ENCODE measurements at places on chromosomes 4 and X.

DNA sequence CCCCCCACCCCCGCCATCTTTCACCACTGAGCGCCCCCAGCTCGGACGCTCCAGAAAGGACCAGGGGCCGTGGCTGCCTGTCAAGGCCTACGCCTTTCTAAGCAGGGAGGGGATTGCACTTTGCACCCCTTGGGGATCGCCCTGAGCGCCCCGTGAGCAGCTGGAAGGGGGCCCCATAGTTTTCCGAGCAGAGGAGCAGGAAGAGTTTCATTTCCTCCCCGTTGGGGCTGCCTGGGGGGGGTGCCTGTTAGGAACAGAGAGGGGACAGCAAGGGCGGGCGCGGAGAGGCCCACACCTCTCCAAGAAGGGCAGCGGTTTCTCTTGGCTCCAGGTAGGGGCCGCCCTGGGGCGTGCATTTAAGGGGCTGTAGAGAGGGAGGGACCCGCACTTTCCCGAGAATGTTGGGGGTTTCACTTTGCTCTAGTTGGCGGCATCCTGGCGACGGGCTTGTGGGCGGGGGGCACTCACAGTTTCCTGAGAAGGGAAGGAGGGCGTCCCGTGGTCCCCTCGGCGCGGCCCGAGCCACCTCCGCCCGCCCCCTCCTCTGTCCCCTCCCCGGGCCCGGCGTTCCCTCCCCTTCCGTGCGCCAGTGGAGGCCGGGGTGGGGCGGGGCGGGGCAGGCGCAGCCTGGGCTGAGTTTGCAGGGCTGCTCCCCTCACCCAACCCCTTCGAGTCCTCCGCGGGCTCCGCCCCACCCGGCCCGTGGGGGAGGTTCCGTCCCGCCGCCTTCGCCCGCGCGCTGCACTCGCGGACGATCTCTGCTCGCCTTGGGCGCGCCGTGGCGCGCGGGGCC is 82.3 kb upstream of the CD99 start:
- DNase-seq = peak; percentile 96

DNA sequence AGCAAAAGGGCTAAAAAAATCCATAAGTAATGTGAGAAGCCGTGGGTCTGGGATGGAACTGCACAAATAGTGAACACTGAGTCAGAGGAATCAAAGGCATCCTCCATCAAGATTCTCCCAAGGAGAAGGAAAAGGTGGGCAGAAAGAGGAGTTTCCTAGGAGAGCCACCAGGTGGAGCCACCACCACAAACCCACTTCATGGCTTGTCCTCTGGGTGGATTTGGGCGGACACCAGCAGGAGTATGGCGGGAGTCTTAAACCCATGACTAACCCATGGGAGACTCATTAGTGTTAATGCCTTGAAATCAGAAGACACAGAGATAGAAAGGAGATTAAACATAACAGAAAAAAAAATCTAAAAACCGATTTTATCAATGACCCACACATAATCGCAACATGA is 147.7 kb downstream of the SH3KBP1 start:
- peak; percentile 74 for DNase-seq

- DNase-seq = peak; percentile 3
Measured at GRCh38 chr4:31343061-31343460, 622.9 kb downstream of the PCDH7 start.

DNA sequence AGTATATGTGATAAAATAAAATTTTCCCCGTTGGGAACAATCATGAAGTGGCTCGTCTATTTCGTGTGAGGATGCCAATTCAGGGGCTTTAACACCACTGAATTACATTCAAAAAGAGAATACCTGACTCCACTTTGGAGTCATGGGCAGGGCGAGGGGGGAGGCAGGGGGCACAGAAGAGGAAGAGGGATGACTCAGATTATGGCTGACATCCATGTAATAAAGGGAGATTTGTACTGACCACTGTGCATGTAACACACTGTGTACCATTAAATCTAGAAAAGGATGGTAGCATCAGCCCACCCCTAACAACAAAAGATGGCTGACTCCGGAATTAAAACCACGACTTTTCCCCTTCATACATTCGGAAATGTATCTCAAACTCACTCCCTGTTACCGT is 1.3 kb downstream of the SLC9A7 start:
- peak; percentile 20 for DNase-seq

DNA sequence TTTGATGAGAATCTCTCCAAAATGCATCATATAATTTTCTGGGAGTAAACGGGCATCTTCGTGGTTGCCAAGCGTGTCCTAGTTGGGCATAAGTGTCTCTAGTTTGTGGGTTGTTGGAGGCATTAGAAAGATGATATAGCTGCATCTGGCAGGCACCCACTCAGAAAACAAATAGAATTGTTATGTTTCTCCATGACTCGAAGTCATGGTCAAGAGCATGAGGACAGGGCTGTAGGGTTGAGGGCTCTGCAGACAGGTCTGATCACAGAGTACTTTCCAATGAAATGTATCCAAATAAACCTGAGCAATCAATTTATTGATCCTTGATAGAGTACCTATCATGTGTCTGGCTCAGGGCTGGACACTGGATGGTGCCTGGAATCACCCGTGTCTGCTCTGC is 82.7 kb downstream of the SORCS2 start:
- no peak for DNase-seq

DNA sequence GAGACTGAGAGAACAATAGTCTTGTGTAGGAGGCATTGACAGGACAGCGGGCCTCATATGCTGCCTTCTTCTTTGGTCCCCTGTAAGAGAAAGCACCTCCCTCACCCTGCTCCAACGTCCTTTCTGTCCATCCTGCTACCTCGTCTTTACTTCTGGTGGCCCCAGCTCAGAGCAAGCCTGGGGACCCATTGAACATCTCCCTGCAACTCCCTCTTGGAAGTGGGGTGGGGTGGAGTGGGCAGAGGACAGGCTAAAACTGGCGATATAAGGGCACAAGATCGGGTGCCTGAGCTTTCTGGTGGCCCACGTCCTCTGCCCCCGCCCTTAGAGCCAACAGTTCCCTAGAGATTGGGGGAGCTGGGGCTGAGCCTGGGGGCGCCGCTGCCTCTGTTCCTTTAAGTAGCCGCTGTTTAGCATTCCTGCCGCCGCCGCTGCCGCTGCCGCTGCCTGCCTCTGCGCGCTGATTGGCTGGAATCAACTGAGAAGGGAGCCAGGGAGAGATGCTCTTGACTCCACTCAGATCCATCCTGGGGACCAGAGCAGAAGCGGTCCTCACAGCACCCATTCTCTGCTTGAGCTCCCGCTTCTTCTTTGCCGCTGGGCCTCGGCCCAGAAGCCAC is at the start of gene DLG3:
Gene DLG3, plus strand, starts transcription at position 510 of the 620 bp plus-strand sequence. CDS start 367 bp downstream, outside the sequence.
- peak; percentile 18 for DNase-seq

DNA sequence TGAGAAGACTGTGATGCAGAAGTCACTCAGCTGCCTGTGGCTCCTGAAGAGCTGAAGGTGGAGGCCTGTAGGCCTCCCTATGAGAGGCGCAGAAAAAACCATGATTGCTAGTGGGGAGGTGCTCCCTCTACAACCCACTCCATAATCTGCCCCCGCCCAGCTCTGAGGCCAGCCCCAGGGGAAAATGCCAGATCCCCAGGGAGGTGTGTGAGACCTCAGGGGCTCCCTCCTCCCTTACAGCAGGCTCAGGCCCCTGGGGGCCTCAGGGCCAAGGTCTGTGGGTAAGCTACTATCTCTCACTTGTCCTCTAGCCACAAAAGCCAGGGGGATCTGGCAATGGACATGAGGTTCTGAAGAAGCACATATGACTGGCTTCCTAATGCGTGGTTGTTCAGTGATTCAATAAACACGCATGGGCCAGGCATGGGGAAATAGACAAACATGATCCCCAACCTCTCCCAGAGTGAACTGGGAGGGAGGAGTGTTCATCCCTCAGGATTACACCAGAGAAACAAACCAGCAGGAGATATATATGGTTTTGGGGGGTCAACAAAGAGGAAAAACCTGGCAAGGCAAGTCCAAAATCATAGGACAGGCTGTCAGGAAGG is 51.0 kb upstream of the MTM1 start:
- no peak for DNase-seq

GRCh38 chr4:77002321-77003107 is 53.0 kb downstream of the SEPTIN11 start:
- no peak for DNase-seq

- no peak for DNase-seq
Measured at GRCh38 chr4:10734697-10735096, 50.1 kb upstream of the CLNK start.

DNA sequence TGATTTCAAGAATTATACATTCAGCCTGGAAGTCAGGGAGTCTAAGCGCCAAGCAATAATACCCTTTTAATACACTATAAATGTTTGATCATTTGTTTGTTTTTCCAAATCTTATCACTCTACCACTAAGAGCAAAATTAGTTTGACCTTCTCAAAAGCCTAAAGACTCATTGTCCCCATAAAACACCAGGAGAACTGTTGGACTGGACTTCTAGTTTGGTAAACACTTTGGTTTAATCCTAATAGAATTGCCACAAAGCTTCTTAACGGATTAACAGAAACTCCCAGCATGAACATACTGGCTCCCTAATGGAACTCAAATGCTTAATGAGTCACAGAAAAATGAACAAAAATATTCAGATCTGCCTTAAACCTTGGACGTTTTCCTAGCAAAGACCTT is 34.9 kb downstream of the SYTL5 start:
- no peak for DNase-seq

DNA sequence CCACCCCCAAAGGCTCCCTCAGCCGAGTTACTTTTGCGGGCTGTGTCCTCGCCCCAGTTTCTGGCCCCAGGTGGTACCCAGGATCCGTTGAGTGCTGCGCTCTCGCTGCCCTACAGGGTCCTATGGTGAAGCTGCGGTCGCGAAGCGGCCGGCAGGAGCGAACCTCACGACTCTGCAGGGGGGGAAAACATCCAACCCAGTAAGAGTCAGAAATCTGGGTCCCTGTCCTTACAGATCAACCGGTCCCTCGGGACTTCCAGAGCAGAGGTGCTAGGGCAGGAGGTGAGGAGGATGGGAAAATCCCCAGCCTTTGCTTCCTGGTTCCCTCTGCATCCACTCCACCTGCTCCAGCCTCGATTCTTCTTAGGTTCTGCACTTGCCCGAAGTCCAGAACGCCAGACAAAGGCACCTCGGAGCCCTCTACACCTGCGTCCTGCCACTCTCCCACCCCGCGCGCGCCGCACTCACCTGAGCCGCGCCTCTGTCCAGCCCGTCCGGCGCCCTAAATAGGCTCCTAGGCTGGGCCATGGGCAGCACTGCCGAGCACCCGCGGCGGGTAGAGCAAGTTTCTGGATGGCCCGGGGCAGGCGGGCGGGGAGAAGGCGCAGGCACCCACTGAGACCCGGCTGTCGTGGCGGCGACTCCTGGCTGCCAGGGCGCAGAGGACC is at the start of gene HS3ST1:
Gene HS3ST1, minus strand, starts transcription at position 664 of the 668 bp plus-strand sequence. CDS start 28,889 bp downstream, outside the sequence.
- no peak for DNase-seq

- DNase-seq = peak; percentile 33
Measured at GRCh38 chrX:71228063-71228642, 5.1 kb downstream of the GJB1 start.

DNA sequence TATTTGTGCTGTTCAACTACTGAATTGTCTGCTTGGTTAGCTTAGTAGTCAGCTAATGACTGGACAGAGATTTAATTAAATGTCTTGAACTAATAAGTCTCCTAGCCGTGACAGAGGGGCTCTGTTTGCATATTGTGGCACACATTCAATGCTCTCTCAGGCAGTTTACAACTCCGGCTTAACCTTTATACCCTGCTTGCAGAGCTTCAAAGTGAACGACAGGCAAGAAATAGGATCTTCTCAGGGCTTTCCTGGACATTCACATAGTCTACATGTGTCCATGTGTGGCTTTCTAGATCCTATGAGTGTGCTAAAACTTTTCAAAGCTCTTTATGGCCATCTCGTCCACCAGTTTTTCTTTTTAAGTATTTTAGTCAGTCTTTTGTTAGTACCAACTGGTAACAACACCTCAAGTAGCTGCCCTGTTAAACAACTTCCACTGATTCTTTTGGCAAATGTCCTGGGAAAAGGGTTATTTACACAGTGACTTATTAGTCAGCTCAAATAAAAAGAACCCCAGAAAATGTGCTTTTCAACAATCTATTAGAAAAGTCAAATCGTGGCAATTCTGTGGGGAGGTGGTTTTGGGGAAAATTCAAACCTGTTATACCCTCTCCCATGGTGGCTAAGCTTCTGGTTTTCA is 28.6 kb downstream of the OR13H1 start:
- no peak for DNase-seq

- DNase-seq = peak; percentile 5
Measured at GRCh38 chrX:108036298-108036973, 8.4 kb upstream of the VSIG1 start.

DNA sequence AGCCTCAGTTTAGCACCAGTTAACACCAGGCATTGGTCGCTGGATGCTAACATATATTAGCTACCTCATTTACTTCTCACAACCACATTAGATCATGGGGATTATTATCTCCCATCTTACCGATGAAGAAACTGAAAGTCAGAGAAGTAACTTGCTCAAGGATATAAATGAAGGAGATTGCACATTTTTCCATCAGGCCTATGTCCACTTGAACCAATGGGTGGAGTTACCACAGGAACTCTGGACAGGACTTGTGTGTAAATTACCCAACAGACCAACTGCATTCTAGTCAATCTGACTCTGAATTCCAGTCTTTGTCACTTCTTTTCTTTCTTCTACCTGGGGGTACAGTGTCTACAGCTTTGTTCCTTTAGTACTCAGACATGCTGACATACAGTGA is 1.8 kb downstream of the LNX1 start:
- DNase-seq = no peak

GRCh38 chr4:167956676-167957075 is 135.7 kb upstream of the ANXA10 start:
- no peak for DNase-seq

GRCh38 chrX:29787656-29788055 is 427.7 kb upstream of the MAGEB2 start:
- no peak for DNase-seq

GRCh38 chrX:48461830-48462229 is 8.2 kb downstream of the SLC38A5 start:
- no peak for DNase-seq

DNA sequence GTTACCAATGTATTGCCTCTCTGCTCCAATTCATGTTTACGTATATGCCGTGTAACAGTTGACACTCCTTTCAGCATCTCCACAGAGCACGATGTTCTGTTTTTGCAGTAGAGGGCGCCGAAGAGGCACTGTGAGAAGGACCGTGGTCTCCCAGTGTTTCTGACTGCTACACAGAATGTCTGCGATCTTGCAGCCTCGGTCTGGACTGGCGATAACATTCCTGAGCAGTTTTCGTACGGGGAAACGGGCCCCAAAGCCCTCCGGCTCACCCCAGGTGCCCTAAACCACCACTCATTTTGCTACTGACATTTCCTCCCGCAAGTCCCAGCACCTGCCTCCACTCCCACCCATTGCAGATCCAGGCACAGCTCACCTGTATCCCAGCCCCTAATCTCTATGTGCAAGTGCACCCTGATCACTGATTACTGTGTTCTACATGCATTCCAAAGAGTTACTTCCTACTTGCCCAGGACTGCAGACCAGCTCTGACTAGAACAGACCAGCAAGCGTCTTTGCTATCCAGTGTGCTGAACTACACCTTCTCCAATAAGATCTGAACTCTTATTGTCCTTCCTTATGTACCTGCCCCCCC is 12.4 kb upstream of the NFXL1 start:
- peak; percentile 86 for DNase-seq

- DNase-seq = peak; percentile 83
Measured at GRCh38 chr4:111986095-111986494, 159.2 kb upstream of the FAM241A start.

GRCh38 chr4:37322122-37322521 is 77.6 kb downstream of the NWD2 start:
- DNase-seq = no peak

All from hematopoietic multipotent progenitor cell treated with erythropoietin and hydrocortisone succinate and interleukin-3 and kit ligand, for 4 days (in vitro differentiated cells).